ENCODE measurements at places on chromosomes 1 and 21.

DNA sequence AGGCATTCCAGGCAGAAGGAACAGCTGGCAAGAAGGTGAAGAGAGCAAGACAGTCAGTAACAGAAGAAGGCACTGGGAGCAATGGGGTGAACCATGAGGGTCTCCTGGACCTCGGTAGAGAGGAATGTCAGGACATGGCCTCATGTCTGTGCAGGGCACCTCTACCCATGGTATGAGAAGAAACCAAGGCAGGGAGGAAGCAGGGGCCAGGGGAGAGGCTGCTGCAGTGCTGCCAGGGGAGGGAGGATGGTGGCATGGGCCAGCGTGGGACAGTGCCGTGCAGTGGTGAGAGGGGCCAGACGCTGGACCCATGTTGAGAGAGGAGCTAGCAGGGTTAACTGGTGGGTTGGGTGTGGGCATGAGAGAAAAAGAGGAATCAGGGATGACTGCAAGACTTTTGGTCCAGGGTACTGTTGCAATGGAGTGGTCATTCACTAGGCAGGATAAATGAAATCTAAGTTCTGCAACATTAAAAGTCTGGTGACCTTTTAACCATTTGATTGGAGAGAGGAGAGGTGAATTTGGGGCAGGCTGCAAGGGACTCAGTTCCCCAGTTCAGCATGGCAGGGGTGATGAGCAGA lies 577.6 kb downstream of the MATN1 start:
- no peak for DNase-seq

GRCh38 chr1:48229317-48229716 lies 6.8 kb downstream of the SLC5A9 start:
- no peak for DNase-seq

DNA sequence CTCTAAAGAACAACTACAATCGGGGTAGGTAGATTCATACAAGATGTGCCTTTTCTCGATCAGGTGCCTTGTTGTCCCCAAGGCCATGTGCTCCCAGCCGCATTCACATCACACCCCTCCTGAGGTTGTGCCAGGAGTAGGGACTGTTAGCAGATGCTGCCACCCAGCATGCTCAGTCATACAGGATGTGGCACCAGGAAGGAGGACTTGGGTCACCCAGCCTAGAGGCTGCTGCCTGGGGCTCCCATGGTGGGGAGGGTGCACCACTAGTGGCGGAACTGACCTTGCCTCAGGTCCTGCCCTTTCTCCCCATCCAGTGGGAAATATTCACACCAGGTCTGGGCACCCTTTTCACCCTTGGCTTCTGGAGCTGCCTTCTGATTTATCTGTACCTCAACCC lies 8.3 kb downstream of the TEX35 start:
- DNase-seq: no peak

DNA sequence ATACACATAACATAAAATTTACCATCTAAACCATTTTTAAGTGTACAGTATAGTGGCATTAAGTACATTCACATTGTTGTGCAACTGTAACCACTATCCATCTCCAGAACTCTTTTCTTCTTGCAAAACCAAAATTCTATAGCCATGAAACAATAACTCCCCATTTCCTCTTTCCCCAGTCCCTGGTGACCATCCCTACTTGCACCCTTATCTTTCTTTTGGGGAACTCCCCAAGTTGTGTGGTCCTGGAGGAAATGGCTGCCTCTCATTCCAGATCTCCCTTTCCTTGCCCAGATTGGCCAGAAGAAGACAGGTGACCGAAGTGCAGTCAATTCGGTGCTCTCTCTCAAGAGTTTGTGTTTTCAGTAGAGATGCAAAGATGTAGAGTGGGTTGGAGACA lies 389.6 kb upstream of the C1orf87 start:
- DNase-seq: no peak

- peak; percentile 53 for DNase-seq
These were observed 1.2 kb upstream of the ARHGEF16 start for GRCh38 chr1:3453203-3453761.

- no peak for DNase-seq
These were observed 90.0 kb downstream of the EDEM3 start for GRCh38 chr1:184664661-184665060.

DNA sequence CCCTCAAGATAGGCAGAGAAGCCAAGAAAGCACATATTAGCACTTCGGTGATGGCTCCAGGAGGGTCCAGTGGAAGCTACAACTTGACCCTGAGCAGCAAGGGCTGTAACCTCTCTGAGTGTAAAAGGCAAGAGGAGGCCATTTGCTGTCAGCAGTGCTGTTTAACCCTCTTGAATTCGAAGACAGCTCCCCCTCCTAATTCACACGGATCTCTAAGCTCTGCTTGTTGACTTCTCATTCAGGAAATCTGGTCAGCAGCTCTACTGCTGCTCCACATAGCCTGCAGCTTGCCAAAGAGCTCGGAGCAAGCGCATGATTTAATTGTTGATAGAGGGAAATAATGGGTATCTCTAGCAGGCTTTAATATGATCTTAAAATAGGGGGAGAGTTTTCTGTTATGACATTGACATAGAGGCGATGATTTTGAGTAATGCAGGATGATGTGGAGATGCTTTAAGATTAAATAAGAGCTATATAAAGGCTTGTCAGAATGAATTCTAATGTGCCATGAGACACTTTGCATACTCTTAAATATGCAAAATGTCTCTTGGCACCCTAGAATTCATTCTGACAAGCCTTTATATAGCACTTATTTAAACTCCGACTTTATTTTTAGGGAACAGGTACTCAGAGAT lies 79.4 kb upstream of the USH2A start:
- DNase-seq: no peak

DNA sequence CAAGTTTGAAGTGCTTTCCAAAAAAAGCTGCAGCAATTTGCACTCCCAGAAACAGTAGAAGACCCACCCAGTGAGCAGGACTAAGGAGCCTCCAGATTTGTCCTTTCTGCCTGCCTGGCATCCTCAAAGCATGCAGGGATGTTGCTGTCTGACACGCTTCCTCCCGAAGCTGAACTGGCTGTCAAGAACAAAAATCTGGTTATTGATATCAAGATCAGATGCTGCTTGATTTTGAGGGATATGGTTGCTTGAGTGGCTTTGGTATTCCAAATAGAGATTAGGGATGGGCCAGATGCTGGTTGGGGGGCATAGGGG lies 143.3 kb downstream of the MRPS6 start:
- DNase-seq: no peak

GRCh38 chr1:198934901-198935305 lies 296.1 kb downstream of the PTPRC start:
- peak; percentile 48 for DNase-seq

DNA sequence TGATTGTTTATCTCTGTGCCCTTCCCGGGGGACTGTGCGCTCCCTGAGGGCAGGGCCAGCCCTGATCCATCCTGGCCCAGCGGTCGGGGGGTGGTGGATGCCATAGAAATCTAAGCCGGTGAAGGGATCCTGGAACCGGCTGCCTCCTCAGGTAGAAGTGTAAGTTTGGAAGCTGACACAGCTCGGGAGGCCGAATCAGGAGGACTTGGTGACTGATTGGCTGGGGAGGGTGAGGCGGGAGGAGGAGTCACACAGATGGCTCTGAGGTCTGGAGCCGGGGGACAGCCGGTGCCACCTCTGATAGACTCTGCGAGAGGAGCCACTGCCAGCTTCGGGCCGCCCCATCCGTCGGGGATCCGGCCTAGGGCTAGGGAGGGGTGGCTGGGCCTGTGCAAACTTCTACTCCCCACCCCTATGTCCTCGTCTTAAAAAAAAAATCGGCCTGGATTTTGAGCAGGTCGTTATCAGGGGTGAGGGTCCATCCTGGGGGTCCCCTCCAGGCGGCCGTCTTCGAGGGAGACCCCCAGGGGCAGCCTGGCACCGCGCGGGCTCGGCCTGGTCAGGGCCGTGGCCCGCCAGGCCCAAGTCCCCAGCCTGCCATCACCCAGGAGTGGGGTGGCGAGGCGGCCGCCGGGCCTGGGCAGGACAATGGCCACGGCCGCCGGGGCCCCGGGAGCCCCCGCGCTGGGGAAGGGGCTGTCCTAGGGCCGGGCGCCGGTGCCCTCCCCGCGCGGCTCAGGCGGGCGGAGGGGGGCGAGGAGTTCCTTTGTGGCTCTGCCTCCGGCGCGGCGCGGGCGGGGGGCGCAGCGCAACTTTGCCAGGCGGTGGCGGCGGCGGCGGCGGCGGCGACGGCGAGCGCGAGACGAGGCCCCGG lies 708 bp upstream of the ZNF362 start:
- peak; percentile 67 for DNase-seq

- DNase-seq: no peak
These were observed 25.6 kb upstream of the THRAP3 start for GRCh38 chr1:36198641-36199040.

DNA sequence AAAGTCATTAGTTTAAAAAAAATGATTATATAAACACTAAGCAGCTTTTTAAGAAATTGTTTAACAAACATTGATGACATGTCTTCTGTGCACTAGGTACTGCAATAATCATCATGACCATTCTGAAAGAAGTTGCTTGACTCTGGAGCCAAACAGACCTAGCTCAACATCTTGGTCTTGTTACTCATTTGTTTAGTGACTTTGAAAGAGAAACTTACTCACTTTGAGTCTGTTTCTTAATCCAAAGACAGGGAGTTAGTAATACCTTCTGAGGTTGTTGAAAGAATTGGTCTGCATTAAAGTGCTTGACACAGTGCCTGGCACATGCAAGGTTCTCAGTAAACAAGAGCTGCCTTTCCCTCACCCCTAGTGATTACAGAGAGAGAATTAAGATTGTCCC lies 84.4 kb downstream of the SGIP1 start:
- DNase-seq: no peak

- DNase-seq: no peak
These were observed 7.5 kb downstream of the MNDA start for GRCh38 chr1:158838660-158839059.

- DNase-seq: no peak
These were observed 4.8 kb upstream of the DNAJC28 start for GRCh38 chr21:33496345-33496744.

DNA sequence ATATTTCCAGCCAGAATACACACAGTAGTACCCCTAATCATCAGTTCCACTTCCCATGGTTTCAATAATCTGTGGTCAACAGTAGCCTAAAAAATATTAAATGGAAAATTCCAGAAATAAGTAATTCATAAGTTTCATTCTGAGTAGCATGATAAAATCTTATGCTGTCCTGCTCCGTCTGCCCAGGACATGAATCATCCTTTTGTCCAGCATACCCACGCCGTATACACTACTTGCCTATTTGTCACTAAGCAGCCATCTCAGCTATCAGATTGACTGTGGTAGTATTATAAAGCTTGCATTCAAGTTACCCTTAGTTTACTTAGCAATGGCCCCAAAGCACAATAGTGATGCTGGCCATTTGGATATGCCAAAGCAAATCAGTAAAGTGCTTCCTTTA lies 118.7 kb downstream of the SLC5A9 start:
- DNase-seq: no peak

- peak; percentile 18 for DNase-seq
These were observed 117.0 kb downstream of the CD247 start for GRCh38 chr1:167401260-167401873.

DNA sequence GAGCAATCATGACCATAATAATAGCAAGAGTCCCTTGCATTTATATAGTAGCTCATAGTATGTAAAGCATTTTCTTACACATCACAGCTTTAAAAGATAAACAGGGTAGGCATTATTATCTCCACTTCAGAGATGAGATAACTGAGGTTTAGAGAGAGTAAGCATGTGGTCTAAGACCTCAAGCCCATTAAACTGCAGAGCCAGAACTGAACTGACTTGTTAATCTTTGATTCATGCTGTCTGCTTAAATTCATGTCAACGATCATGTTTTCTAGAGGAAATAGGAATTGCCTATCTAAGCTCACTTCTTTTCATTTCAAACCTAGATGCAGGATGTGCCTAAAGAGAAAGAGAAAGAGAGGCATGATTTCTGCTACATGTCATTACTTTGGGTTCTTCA lies 524.8 kb downstream of the PTPRC start:
- DNase-seq: peak; percentile 21

GRCh38 chr1:59237900-59238299 lies 59.0 kb upstream of the FGGY start:
- no peak for DNase-seq

GRCh38 chr1:7755448-7755847 lies 15.6 kb upstream of the VAMP3 start:
- no peak for DNase-seq

DNA sequence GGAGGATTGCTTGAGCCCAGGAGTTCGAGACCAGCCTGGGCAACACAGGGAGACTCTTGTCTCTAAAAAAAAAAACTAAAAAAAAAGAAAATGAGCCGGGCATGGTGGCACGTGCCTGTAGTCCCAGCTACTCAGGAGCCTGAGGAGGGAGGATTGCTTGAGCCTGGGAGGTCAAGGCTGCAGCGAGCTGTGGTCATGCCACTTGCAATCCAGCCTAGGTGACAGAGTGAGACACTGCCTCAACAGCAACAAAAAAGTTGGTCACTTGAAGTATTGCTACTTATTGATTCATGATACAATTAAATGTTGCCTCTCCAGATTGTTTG lies 57.9 kb upstream of the CXADR start:
- DNase-seq: no peak

GRCh38 chr1:151356696-151357095 lies 9.6 kb upstream of the RFX5 start:
- peak; percentile 86 for DNase-seq

DNA sequence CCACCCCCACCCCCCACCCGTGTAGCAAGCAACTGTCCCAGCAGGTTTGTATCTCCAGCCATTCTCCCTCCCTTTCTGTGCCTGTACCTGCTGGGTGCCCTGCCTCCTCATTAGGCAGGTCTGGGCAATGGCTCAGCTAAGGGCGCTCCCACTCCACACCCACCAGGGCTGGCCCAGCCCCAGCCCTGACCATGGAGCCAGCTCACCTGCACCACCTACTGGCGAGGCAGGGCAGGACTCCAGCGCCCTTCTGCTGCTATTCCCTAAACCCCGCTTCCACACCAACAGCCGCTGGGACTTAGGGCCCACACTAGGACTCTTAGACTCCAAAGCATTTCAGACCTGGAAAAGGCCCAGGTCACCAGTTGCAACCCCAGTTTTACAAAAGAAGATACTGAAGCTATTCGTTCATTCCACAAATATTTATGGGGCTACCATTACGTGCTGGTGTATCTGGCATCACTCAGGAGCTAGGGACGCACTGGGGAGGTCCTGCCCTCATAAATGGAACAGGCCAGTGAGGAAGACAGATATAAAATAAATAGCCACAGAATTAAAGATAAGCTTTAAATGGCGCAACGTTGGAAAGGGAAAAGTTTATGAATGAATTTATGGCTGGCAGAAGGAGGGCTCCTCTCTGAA lies 24.0 kb downstream of the PGLYRP3 start:
- DNase-seq: no peak

DNA sequence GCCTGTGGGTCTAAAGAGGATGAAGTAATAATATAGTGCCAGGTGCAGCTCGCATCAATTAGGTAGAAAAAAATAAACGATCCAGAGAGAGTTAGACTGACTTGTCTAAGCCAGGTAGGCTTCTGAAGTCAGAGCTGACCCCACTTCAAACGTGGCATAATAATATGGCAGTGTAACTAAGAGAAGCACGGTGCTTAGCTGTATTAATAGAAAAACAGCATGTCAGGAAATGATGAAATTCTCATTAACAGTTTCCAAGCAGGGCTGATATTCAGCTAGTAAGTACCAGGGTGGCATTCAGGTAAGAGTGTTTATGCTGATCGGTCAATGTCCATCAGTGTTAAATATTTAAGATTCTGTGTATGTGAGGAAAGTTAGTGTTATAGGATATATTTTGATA lies 145.8 kb upstream of the SAMSN1 start:
- DNase-seq: no peak
